ENCODE measurements at places on chromosomes 7 and 10.

DNA sequence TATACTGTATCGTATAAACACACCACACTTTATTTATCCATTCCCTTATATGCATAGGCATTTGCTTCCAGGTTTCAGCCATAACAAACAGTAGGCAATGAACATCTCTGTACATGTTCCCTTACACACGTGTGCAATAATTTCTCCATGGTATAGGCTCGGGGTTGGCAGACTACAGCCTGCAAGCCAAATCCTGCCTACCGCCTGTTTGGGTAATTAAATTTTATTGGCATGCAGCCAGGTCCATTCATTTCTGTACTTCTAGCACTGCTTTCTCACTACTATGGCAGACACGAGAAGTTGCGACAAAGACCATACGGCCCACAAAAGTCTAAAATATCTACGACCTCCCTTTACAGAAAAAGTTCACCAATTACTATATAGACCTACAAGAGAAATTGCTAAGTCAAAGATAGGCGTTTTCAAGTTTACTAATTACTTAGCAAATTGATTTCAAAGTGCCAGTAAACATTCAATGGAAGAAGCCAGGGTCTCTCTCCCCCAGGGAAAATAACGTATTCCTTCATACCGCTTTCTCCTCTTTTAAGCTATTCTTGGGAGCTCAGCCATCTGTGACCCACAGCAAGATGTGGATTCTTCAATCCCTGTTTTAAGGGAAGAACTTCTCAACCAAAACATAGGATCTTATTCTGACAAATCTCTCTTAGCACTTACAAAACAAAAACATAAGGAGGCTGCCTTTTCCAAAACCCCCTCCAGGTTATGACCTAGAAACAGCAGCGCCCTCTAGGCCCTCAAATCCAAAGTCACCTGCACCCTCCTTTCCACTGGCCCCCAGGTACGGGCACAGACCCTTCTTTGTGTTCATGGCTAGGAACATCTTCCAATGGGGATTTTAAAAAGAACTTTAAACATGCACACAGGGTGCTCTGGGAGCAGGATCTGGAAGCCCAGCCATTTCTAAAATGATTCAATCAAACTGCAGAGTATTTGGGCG lies 100.5 kb downstream of the FGFR2 start:
- no peak for DNase-seq

DNA sequence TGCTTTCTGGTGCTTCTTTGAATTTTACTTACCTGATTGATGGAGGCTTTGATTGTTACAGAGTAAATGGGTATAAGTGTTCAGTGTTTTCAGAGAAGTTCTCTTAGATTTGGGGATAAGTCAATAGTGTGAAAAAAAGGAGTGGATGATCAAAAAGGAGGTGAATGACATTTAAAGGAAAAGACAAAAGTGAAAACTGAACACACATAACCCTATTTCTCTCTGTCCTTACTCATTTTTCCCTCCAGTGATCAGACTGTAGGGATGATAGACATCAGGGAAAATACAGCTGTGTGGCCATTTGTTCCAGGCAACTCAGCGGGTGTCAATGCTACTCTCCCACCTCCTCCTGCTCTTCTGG lies 278 bp downstream of the CPA2 start:
- no peak for DNase-seq

GRCh38 chr10:13707156-13707881 lies 120.6 kb downstream of the PRPF18 start:
- peak; percentile 4 for DNase-seq

GRCh38 chr10:101018118-101018599 lies 12.8 kb downstream of the PDZD7 start:
- no peak for DNase-seq

GRCh38 chr7:69020536-69020935 lies 577.7 kb upstream of the AUTS2 start:
- DNase-seq = no peak

All from stimulated activated CD4-positive, alpha-beta T cell treated with anti-CD3 and anti-CD28 coated beads, Interleukin-15, amount 100 ng/mL, for 48 hours (primary cell).